ENCODE measurements at places on chromosomes 5 and 9.

- DNase-seq: no peak
Measured at GRCh38 chr5:125476901-125477585, 730.6 kb upstream of the ZNF608 start.

- DNase-seq: no peak
Measured at GRCh38 chr5:81389025-81389424, 4.9 kb downstream of the ACOT12 start.

DNA sequence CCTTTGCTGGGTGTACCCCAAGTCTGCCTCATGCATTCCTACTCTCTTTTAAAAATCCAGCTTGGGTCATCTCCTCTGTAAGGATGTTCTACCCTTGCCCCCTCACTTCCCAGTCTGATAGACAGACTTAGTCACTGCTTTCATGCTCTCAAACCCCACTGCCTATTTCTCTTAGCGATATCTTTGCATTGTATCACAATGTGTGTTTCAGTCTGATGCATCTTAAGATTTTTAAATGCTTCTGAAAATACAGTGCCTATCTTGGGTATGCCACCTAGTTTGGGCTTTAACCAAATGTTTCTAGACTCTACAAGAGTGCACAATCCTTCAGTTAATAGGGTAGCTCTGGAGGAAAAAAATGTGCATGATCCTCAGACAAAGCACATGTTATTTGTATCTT lies 97.8 kb downstream of the SNX18 start:
- no peak for DNase-seq

DNA sequence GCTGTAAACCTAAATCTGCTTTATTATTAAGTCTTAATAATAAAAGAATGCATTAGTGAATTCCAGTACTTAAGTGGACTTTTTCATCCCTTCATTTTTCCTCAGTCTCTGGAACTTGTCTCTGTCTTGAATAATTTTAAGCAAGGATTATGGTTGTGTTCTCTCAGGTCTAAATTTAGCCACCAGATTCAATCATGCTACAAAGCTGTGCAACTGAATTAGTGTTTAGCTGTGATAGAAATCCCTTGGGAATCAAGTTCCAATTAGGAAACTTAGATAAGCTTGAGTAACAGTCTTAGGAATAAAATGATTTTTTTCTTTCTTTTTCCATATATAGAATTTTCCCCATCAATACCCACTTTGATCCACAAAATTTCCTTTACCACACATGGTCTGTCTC lies 104.3 kb downstream of the PLPPR1 start:
- DNase-seq: no peak

- DNase-seq: no peak
Measured at GRCh38 chr9:136742591-136743391, at the start of gene LCN10. TSS of gene LCN10 (minus strand) at chr9:136742940. CDS start at chr9:136742903, 37 bp downstream.

GRCh38 chr9:132498531-132499210 lies 83.7 kb upstream of the BARHL1 start:
- DNase-seq: no peak

DNA sequence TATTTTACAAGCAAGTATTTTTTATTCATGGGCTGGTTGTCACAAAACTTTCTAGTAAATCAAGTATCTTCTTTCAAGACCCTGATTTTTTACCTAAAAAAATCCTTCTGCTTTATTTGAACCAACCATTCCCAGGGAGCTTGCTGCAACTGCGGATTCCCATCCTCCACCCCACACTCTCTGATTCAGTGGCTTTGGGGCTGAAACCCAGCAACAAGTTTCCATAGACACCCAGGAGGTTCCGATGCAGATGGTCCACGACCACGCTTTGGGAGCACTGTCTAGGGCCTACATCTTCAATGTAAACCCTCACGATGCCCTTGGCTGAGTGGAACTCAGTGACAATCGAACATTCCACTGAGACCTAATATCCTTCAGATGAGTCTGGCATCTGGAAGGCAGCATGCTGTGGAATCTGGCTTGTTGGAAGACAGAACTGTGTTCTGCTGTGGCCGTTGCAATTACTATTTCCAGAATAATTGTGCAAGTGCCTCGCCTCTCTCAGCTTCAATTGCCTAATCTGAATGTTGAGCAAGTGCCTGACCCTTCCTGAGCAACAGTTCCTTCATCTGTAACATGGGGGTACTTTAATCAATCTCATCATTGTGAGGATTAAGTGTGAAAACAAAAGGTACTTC lies 105.1 kb downstream of the INSYN2B start:
- DNase-seq: no peak

- no peak for DNase-seq
Measured at GRCh38 chr5:154384480-154385235, 61.1 kb upstream of the SAP30L start.

- DNase-seq: no peak
Measured at GRCh38 chr9:69898714-69899209, 78.1 kb downstream of the CFAP95 start.

DNA sequence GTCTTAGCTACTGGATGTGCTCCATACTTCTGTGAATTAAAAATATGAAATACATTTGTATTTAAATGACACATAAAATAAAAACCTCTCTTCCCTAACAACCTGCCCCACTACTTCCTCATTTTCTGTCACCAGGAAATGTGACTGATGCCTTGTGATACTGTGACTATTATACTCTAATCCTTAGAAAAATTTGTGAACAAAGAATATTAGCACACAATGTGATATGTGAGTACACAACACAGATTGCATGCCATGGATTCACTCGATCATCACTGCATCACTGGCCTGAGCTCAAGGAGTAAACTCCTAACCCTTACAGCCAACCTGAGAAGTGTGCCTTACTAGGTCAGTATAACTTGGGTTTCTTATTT lies 281.0 kb downstream of the EFNA5 start:
- DNase-seq: no peak

DNA sequence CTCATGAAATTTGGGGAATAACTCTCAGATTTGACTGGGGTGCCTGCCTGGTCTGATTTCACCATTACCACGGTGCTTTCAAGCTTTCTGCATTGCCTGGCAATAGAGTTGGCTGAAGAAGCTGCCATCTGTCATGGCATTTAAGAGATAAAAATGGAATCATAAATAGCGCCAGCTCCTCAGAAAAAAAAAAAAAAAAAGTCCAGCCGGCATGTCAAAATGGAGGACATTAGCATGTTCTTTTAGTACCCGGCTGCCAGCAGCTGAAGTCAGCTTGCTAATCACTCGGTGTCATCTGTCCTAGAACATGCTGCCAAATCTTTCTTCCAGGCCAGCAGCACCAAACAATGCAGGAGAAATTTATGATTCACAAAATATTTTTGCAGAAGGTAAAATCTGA lies 57.7 kb upstream of the CER1 start:
- DNase-seq: no peak

DNA sequence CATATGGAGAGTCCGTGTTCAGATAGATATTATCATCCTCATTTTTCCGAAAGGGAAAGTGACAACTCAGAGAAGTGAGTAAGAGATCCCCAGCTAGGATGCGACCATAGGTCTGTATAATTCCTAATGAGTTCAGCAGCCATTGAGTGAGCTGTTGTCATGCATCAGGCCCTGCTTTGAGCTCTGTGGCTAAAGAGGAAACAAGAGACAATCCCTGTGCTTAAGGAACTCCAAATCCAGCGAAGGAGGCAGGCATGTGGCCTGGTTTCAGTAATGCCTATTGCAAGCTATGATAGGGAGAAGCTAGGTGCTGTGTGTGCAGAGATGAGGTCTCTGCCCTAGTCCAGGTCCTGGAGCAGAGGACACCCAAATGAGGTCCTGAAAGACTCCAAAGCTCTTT lies 192.8 kb downstream of the ACTL7B start:
- DNase-seq: no peak

DNA sequence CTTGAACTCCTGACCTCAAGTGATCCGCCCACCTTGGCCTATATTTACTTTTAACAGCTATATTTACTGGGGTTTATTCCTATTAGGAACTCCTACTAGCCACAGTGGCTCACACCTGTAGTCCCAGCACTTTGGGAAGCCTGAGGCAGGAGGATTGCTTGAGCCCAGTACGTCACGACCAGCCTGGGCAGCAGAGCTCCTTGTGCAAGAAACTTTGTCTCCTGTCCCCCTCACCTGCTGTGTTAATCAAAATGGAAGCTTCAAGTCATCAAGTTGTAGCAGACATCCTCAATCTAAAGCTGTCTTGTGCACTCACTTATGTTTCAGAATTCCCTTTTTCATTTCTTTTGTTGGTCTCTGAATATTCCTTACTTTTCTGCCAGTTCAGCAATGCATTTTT lies 15.0 kb upstream of the SPRY4 start:
- DNase-seq: no peak

GRCh38 chr5:160445132-160445531 lies 23.5 kb downstream of the PTTG1 start:
- no peak for DNase-seq

DNA sequence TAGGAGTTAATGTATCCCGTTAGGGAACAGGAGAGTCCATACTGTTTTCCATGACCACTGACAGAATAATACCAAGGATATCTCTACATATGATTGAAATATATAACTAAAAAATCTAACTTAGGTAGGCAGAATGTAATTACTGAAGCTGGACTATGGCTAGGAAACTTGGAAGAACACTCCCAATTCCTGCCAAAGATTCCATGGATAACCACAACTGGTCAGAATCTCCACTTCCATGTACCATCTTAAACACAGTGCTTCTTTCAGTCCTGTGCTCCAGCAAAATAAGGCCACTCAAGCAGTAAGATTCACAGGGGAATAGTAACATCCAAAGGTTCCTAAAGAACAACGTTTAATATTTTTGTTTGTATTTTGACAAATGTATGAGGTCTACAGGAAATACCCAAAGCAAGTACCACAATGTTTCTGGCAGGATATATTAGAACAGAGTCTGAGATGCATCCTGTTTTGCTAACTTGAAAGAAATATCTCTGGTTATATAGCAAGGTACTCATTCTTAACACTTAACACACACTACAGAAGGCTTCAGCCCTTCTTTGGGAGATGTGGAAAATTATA lies 295.0 kb downstream of the ADAMTS6 start:
- no peak for DNase-seq

DNA sequence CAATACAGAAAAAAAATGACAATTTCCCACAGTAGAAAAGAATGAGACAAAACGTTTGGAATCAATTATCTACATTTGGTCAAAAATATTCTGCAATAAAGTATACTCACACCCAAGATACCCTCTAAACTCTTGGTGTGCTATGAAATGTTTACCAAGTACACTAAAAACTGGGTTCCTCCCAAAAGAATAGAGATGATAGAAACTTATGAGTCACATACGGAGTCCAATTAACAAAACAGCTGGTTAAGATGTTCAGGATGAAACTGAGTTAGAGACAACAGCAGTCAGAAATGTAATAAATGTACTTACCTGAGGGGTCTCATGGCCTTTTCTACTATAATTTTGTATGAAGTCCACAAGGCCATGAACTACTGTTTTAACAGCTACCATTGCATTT lies 25.7 kb downstream of the RC3H2 start:
- no peak for DNase-seq

DNA sequence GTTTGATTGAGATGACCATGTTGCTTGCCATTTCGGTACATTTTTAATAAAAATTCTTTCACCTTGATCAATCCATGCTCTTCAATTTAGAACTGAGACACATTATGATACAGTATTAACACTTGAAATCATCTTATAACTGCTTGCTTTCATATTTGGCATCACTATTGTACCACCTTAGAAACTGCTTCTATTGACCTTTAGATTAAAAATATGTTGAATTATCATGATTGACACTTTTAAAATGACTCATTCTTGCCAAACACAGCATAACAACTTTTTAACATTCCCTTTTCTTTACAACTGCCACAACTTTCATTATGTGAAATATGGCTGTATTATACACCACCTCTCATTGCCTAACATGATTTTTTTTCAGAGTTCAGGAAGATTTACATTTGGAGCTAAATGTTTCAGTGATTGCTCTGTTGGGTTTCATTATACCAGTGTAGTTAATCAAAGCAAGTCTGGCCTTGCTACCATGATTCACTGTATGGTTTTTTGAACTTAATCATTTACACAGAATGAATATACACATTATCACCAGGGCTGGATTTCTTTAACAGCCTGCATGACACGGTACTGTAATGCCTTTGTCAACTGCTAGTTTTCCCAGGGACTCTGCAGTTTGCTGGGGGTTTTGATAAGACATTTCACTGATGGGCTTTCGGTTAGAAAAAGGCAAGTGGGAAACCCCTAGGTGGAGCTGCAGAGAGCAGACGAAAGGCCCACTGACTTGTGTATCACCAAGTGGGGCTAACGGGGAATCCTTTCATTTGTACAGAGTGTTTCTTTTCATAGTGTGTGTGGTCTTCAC lies 93.6 kb upstream of the TLE4 start:
- DNase-seq: no peak

GRCh38 chr9:123820139-123820538 lies 109.8 kb downstream of the DENND1A start:
- DNase-seq: no peak

- no peak for DNase-seq
Measured at GRCh38 chr5:91357806-91358205, 25.3 kb downstream of the ARRDC3 start.

- DNase-seq: no peak
Measured at GRCh38 chr5:173564106-173564505, 52.3 kb downstream of the BOD1 start.

DNA sequence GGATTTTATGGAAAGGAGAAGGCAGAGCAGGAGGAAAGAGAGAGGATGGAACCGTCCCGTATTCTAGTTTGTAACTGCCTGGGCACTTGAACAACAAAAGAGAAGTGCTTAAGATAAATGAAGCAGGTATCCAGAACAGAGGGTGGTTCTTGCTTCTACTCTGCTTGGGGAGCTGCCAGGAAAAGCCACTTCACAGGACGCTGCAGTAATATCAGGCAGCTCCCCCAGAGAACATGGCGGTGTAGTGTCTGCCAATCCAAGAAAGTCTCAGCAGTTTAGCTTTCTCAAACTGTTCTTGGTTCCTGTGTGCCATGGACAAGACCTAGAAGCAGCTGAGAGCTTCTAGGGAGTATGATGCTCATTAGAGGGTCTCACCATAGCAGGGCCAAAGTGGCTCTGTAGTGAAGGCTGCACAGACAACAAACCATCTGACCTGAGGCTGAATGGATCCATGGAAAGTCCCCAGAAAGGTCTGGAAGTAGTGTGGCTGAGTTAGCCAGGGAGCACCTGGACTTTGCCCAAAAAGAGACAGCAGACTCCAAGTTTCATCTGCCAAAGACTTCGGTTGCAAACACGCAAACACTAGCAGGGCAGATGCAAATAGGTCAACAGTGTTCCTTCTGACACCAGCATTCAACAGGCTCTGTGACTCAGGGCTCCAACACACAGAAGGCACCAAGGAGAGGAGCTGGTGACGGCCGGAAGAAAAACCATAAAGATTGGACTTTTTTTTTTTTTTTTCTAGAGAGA lies 72.2 kb upstream of the TNFSF8 start:
- no peak for DNase-seq

- DNase-seq: no peak
Measured at GRCh38 chr9:21672761-21673160, 129.7 kb upstream of the MTAP start.

- DNase-seq: no peak
Measured at GRCh38 chr5:142689081-142689480, 3.2 kb upstream of the FGF1 start.
